ENCODE measurements at places on chromosomes 3 and 15. TPM values are rescaled to one million over a fixed set of nuclear protein-coding genes. Genes with fewer than 3 reads are reported as not detected.

The CAND2 gene
- 27.2 TPM for total RNA-seq

The MAP1A gene
- total RNA-seq: 22.9 TPM

The CIB2 gene
- total RNA-seq: 15.5 TPM

The MKRN2OS gene
- not detected for total RNA-seq

The XCR1 gene
- 0.18 TPM for total RNA-seq

The HHLA2 gene
- not detected for total RNA-seq

The HES1 gene
- total RNA-seq: 29.4 TPM

The KAT2B gene
- 14.6 TPM for total RNA-seq

The PAK2 gene
- 23.7 TPM for total RNA-seq

The LMAN1L gene
- total RNA-seq: 0.04 TPM

The CFAP20DC gene
- total RNA-seq: 1.5 TPM

The MDFIC2 gene
- 0.31 TPM for total RNA-seq

The GOLGA8J gene
- total RNA-seq: 0.09 TPM

The FAM227B gene
- 7.6 TPM for total RNA-seq

The CPNE9 gene
- 0.09 TPM for total RNA-seq

The SENP7 gene
- 41.3 TPM for total RNA-seq

The TICRR gene
- total RNA-seq: 2.2 TPM

The ACAA1 gene
- total RNA-seq: 11.7 TPM

The GABRR3 gene
- total RNA-seq: not detected

The CILP gene
- total RNA-seq: 32.5 TPM

The GOLGA8H gene
- 0.49 TPM for total RNA-seq

The CCR1 gene
- 3.1 TPM for total RNA-seq

The KCNMB2 gene
- total RNA-seq: 11.7 TPM

The FETUB gene
- 0.04 TPM for total RNA-seq

The WNT7A gene
- total RNA-seq: under 0.01 TPM

The POLQ gene
- total RNA-seq: 2.7 TPM

The RTP3 gene
- total RNA-seq: 0.04 TPM

The RABL3 gene
- 16.5 TPM for total RNA-seq

The RBMS3 gene
- total RNA-seq: 77.4 TPM

The CALML4 gene
- 11.3 TPM for total RNA-seq

The OXTR gene
- total RNA-seq: 0.53 TPM

The TMEM108 gene
- total RNA-seq: 6.3 TPM

The BCL2A1 gene
- total RNA-seq: 0.35 TPM

The AAGAB gene
- 22.5 TPM for total RNA-seq

The LRRK1 gene
- 4.5 TPM for total RNA-seq
